Esophagus squamous epithelium (tissue), 5 donors: ENCODE measurements at places on chromosomes 5 and 9.
A peak's percentile ranks its signal among the peaks of the same experiment; 100 is the strongest.

DNA sequence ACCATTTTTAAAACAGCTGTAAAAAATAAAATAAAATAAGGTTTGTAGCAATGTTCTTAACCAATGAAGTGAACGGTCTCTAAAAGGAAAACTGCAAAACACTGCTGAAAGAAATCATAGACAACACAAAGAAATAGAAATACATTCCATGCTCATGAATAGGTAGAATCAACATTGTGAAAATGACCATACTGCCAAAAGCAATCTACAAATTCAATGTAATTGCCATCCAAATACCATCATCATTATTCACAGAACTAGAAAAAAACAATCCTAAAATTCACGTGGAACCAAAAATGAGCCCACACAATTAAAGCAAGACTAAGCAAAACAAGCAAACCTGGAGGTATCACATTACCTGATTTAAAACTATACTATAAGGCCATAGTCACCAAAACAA is 67.6 kb upstream of the RGMB start:
- no peak for DNase-seq

DNA sequence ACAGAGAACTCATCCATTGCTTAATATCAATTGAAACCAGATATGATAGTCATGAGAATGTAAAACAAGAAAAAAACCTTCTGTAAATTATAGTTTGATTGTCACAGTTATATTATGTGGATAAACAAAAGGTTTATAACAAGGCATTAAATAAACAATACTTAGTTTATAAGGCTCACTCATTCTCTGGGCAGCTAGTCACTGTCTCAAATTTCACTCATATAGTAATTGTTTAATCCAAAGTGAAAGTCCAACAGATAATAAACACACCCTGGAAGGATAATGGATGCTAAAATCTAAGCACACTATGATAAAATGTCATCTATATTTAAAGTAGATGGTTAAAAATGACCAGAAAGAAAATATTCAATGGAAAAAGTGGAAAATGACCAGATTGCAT is 30.8 kb upstream of the SLC12A2 start:
- no peak for DNase-seq

GRCh38 chr5:88660264-88660946 is 222.6 kb downstream of the MEF2C start:
- DNase-seq, result no peak

DNA sequence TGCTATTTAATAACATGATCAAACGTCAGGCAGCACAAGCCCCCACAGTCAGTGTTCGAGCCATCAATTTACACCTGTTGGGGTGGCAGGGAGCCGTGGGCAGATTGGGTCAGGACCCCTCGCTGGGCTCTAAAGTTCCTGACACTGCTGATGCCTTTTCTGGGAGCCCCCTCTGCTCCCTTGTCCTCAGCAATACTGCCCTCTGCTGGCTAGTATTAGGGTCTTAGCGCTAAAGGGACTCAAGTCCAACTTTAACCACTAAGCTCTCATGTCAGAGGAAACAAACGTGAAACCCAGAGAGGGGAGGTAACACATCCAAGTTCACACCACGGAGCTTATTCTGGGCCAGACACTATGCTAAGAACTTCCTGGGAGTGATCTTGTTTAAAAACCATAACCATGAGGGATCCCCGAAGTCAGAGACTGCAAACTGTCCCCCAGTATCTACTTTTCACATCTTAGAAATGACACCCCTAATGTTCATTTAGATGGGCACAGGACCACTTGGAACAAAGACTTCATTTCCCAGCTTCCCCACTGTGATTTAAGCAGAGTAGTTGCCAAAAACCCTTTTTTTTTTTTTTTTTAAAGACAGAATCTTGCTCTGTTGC is 20.4 kb downstream of the ANKS6 start:
- DNase-seq, result no peak

DNA sequence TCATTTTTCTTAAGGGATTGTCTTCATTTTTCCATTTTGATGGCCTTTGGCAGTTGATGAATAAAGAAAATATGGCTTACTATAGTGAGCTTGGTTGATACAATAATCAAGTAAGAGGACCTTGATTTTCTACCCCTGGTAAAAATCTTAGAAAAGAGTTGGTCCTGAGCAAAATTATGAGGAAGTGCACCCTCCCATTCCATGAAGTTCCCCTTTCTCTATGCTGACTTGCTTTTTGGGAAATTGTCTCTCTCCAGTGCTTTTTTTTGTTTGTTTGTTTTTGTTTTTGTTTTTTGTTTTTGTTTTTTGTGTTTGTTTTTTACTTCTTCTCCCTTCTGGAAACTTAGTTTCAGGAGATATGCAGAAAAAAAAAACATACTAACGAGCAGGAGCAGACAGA is 449.2 kb upstream of the ACTBL2 start:
- DNase-seq, result no peak

GRCh38 chr5:131084436-131084835 is 80.6 kb downstream of the HINT1 start:
- DNase-seq, result no peak

GRCh38 chr9:129496473-129497004 is 124.4 kb downstream of the C9orf50 start:
- DNase-seq, result no peak

- DNase-seq, result no peak
These were observed 451.6 kb downstream of the CDH18 start for GRCh38 chr5:19536387-19536786.

- no peak for DNase-seq
These were observed 17.7 kb downstream of the BRD8 start for GRCh38 chr5:138160706-138161105.

GRCh38 chr5:157148734-157149615 is 6.3 kb upstream of the MED7 start:
- DNase-seq, result peak; percentile 8

DNA sequence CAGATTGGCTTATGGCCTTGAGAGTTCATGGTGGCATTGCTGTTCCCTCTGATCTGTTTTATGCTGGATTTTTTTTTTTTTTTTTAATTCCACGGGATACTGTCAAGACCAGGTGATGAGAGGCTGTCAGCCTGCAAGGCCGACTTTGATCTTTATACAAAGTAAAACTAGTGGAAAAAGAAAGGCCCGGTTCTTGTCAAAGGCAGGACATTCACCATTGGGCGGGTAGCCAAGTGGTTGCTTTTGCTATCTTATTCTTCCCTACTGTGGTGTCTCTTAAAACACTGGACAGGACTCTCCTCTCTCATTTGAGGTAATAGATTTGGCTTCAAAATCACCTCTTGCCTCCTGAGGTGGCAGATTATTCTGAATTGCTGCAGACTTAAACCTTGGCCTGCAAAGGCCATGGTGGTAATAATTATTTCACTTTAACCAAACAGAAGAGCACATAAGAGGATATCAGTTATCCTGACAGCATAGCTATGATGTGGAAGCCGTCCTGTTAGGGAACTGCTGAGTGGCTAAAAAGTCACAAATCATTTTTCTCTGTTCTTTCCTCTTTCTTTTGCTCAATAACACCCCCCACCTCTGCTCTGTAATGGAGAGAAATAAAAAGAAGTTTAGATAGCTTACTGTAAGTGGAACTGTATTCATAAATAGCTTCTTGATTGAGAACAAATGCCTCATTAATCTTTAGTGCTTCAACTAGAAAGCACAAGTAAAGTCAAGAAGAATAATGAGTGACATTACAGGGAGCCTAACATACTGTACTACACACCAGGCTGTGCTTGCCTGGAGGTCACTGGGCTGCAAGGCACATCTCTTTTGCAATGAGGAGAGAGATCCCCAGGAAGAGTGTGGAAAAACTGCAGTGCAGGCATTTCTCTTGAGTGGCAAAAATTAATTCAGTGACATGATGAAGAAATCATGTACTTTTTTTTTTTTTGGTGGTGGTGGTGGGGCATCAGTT is 275.6 kb downstream of the KDM4C start:
- no peak for DNase-seq

DNA sequence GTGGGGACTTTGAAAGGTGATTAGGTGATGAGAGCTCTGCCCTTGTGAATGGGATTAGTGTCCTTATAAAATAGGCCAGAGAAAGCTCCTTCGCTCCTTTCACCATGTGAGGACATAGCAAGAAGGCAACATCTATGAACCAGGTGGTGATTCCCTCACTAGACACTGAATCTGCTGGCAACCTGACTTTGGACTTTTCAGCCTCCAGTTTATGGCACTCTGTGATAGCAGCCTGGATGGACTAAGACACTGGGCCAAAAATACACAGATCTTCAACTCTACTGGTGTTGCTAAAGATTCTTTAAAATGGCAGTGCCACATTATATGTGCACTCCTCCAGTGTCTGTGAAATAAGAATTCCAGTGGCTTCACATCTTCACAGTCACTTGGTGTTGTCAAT is 41.2 kb upstream of the COL15A1 start:
- no peak for DNase-seq

DNA sequence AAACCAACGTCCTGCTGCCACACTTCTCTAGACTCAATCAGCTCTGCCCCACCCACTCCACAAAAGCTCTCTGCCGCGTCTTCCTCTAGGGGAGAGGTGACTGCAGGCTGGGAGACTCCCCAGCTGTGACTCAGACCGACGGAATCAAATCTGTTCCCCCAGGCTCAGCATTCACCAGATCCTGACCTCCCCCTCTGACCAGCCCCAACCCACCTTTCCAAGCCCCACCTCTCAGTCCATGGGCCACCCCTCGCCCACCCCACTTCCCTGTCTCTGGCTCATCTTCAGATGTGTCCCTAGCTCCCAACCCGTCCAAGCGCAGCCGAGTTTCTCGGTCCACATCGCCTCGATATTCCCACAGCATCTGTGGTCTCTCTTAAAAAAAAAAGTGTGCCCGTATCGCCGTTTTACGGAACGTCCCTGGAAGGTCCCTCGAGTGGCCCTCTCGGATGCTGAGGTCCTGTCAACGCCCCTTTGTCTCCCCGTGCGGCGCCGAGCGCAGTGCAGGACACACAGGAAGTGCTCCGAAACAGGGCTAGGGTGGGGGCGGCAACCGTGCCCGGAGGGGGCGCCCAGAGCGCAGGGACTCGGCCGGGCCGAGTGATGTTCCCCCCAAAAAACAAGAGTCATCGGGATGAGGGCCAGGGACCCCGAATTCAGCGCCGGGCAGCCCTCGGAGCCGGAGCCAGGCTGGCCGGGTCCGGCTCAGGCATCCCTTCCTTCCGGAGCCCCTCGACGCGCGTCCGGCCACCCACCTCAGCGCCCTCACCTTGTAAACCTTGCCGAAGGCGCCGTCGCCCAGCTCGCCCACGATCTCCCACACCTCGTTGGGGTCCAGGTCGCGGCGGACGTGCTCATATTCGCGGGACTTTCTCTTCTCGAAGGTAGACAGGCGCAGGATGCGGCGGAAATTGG is 649 bp downstream of the STK10 start:
- no peak for DNase-seq

DNA sequence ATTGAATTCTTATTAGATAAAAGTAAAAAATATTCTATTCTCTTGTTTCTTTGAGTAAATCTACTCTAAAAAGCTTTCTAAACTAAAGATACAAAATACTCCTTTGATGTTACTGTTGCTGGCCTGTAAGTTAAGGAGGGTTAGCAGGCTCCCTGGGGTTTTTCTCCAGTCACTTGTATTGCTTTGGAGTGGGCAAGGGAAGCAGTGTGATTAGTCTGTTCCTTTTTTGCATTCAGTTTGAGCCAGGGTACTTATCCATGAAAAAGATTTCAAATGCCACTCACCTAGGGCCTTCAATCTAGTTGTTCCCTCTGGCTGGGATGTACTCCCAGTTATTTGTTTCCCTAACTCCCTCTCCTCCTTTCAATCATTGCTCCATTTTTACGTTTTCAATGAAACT is 256.2 kb upstream of the SMC2 start:
- no peak for DNase-seq

- DNase-seq, result no peak
These were observed 41.2 kb upstream of the TMEM250 start for GRCh38 chr9:136159851-136160250.

GRCh38 chr9:118522093-118523028 is 818.2 kb downstream of the TLR4 start:
- no peak for DNase-seq

DNA sequence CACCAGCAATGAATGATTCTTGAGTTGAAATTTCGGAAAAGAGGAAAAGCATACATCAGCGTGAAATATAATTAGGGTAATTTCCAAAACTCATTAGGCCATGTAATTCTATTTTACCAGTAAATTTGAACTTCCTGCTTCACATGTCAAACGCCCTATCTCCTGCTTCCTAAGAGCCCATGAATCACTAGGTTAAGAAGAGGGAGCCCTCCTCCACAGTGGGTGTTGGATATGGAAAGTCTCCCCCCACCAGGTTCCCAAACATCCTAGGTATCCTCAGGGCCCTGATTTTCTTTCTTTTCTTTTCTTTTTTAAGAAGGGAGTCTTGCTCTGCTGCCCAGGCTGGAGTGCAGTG is 115.2 kb downstream of the SUSD1 start:
- DNase-seq, result no peak

DNA sequence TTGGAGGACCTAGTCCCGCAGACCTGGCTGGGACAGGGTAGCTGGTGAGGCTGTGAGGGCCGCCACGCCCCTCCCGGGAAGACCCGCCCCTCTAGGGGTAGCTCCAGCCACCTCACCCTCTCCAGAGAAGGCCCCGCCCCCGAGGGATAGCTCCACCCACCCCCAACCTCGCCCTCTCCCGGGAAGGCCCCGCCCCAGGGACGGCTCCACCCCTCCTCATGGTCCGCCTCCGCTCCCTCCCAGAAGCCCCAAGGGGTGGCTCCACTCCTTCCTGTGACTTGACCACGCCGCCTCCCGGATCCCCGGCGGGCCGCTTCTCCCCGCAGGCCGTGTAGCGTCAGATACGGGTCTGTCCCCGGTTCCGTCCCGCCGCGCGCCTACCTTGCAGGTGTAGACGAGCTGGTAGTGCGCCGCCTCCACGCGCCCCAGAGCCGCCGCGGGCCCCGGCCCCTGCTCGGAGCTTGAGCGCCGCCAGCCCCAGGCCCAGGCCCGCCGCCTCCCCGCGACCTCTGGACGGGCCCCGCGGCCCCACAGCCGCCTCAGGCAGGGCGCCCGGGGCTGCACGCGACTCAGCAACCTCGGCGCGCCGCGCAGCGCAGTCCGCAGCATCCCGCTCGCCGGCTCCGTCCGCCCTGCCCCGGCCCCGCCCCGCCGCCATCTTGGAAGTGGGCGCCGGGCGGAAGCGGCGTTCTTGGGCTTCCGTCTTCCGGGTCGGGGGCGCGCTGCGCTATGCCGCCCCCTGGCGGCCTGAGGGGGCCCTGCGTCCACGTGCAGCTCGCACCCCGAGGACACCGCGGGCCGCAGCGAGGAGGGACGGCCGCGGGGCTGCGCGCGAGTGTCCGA is at the start of gene DNLZ:
Gene DNLZ (minus strand): TSS at position 639 of the 843 bp plus-strand sequence. CDS start 30 bp downstream, at position 609.
- peak; percentile 69 for DNase-seq

GRCh38 chr5:51566953-51567352 is 183.7 kb downstream of the ISL1 start:
- no peak for DNase-seq
